ENCODE measurements at places on chromosomes 7 and 10. TPM values are rescaled to one million over a fixed set of nuclear protein-coding genes. Genes with fewer than 3 reads are reported as not detected.

Gene MYPN
- 134 TPM for total RNA-seq

Gene PILRA
- 4.8 TPM for total RNA-seq

Gene NKX1-2
- total RNA-seq: not detected

Gene PRPS1L1
- not detected for total RNA-seq

Gene LRIT2
- not detected for total RNA-seq

Gene PALD1
- 5.6 TPM for total RNA-seq

Gene VWDE
- 18.4 TPM for total RNA-seq

- peak; percentile 27 for DNase-seq
Observed at GRCh38 chr7:4794591-4795350, 19.3 kb downstream of the AP5Z1 start.

DNA sequence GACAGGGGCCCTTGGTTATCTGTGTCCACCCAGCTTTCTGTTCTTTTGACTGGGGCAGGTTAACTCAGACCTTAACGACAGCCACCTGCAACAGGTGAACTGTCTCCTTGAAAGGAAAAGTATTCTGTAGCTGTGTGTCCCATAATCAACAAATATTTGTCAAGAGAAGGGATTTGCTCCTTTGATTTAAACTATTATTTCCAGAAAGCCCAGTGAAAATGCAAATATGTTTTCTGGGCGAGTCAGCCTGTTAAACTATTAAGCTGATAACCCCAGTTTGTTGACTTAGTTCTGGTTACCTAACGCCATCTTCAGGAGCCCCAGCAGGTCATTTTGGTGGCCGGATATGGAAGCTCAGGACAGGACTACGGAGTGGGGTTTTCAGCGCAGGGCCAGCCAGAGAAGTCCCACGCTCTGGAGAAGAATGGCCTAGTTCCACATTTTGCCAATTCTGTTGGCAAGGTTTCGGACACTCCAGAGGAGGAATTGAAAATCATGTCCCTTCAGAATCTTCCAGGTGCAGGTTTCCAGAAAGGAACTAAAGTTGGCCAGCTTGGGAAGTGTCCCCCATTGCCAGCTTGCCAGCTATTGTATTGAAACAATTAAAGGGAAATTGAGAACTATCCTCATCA, 54.5 kb downstream of the ADRA2A start:
- no peak for DNase-seq

- DNase-seq: no peak
Observed at GRCh38 chr7:108063520-108063933, 60.6 kb upstream of the LAMB1 start.

- no peak for DNase-seq
Observed at GRCh38 chr10:3460420-3461128, 288.0 kb upstream of the PITRM1 start.

GRCh38 chr7:34958021-34958420, 79.3 kb downstream of the DPY19L1 start:
- no peak for DNase-seq

DNA sequence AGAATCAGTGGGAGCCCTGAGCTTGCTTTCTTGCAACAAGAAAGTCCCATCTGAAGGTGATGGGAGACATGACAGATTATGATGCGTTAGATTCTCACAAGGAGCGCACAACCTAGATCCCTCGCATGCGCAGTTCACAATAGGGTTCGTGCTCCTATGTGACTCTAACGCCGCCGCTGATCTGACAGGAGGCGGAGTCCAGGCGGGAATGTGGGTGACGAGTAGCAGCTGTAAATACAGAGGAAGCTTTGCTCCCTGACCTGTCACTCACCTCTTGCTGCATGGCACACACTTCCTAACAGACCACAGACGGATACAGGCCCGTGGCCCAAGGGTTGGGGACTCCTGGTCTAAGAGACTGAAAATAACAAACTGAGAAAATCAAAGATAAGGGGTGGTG, 1163.4 kb upstream of the AUTS2 start:
- DNase-seq: no peak

GRCh38 chr10:132004052-132004451, 22.3 kb upstream of the BNIP3 start:
- DNase-seq: no peak

GRCh38 chr7:50303335-50304128, 984 bp upstream of the IKZF1 start:
- peak; percentile 60 for DNase-seq

DNA sequence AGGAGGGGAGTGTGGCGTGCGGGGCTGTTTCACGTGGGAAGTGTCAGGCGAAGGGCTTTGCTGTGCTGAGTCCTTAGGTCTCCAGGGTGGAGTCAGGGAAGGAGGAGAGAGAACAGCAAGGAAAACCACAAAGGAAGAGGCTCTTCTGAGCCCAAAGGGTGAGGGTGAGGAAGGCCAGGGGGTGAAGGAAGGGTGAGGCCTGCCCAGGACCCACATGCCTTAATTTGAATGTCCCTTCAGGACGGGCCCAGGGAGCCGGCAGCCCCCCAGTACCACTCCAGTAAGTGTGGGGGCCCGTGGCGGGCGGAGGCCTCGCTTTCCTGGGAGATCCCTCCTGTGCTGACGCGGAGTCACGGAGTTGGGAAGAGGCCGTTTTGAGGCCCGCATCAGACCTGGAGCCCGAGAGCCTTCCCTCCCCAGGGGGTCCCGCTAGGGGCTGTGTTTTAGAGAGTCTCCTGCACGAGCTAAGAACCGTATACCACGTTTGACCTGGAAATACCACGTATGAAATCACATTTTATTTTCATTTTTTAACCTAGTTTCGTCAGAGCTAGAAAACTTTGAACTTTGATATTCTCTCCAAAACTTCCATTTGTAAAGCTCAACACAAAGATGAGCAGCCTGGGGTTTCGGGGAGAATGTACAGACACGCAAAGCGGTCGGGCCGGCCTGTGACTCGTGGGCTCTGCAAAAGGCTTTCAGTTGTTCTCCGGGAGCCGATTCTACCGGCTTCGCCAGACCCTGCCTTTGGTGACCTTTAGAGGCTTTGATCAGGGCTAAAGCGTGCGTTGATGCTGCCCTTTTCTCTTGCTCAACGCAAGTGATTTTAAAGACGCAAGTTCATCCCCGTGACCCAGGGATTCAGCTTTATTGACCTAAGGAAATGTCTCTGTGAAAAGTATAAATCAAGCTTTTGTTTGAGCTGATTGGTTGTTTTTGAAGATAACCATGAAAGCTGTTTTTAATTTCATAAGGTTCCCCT, 23.6 kb upstream of the TTYH3 start:
- no peak for DNase-seq

GRCh38 chr7:120877701-120878100, 19.8 kb upstream of the TSPAN12 start:
- no peak for DNase-seq

DNA sequence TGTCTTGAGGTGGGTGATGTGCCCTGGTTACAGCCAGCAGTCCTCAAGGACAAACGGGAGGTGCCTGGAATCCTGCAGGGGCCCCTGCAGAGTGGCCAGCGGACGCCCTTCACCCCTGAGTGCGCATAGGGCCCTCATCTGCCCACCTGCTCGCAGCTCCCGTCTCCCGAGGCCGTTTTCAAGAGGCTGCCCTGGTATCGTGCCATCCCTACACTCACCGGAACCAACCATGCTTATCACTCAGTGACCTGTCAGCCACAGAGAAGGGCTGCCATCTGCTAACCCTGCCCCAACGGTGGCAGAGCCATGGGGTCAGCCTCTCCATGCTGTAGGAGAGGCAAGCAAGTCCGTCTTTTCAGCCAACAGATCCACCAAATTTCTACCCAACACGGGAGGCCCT, 122.0 kb downstream of the FAM53B start:
- DNase-seq: no peak

DNA sequence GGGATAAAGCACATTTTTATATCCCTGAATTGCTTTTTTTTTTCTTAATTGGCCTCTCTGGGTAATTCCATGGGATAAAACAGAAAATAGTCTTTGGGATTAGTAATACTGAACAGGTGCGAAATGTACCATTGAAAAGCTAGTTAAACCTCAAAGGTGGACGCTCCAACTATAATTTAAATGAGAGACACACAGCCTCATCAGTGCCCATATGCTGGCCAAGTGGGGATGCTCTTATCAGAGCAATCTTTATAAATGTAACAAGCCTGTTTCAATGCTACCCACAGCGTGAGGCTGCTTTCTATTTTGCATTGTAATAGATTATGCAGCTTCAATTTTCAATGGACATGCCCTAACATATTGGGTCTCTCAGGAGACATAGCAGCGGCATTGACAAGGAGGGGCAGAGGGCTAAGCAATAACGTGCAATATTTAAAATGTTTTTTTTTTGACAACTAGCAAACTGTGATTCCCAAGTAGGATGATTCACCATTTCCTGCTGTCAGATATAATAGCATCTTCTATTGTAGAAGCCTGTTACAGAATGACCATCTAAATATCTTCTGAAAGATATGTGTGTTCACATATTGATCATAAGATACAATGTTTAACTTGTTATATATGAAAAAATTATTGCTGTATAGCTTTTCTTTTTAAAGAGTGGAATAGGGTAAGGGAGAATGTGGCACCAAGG, 91.3 kb upstream of the BET1 start:
- no peak for DNase-seq

- DNase-seq: no peak
Observed at GRCh38 chr7:107933386-107934013, 42.5 kb downstream of the DLD start.

- no peak for DNase-seq
Observed at GRCh38 chr10:73106301-73106700, 4.0 kb upstream of the NUDT13 start.

GRCh38 chr7:28192786-28193585, 12.4 kb upstream of the JAZF1 start:
- DNase-seq: no peak
